EH (cell line): ENCODE measurements at places on chromosomes 11 and 22.

GRCh38 chr22:33557836-33558235 is 362.4 kb downstream of the LARGE1 start:
- no peak for DNase-seq

GRCh38 chr11:114988644-114989043 is 310.3 kb downstream of the NXPE2 start:
- no peak for DNase-seq

- DNase-seq, result peak; percentile 97
Observed at GRCh38 chr11:27472398-27473016, at the start of gene LGR4. Gene LGR4 (minus strand): TSS chr11:27472790. CDS start chr11:27472302, 488 bp downstream.

DNA sequence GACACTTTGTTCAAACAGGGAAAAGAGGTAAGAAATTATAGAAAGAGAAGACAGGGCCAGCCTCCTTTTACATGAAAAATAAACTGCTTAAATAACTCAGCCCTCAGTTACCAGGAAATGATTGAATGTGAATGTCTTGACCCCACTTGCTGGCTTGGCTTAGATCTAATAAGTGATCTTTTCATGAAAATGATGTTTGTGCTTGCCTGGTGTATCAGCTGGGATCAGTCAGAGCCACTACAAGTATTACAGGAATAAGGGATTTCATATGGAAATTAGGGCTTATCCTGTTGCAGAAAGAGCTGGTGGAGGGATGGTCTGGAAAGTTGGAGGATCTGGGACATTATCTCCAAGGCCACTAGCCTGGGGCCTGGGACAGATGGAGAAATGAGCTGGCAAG is 51.8 kb downstream of the COMMD9 start:
- no peak for DNase-seq

DNA sequence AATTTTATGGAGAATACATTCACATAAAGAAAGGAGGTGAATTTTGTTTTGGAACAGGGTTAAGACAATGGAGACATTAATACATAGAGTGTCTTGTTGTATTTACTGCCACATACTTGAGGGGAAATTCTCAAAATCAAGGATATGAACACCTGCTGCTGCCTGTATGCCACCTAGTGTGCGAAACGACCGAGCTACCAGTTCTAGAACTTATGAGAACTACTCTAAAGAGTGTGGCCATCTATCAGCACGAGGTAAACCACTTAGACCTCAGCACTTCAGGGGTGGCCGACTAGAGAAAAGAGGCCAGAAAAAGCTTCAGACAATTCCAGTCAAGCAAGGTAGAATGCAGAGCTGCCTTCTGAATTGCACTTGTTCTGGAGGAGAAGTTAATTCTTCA is 1.5 kb upstream of the AGBL2 start:
- no peak for DNase-seq

DNA sequence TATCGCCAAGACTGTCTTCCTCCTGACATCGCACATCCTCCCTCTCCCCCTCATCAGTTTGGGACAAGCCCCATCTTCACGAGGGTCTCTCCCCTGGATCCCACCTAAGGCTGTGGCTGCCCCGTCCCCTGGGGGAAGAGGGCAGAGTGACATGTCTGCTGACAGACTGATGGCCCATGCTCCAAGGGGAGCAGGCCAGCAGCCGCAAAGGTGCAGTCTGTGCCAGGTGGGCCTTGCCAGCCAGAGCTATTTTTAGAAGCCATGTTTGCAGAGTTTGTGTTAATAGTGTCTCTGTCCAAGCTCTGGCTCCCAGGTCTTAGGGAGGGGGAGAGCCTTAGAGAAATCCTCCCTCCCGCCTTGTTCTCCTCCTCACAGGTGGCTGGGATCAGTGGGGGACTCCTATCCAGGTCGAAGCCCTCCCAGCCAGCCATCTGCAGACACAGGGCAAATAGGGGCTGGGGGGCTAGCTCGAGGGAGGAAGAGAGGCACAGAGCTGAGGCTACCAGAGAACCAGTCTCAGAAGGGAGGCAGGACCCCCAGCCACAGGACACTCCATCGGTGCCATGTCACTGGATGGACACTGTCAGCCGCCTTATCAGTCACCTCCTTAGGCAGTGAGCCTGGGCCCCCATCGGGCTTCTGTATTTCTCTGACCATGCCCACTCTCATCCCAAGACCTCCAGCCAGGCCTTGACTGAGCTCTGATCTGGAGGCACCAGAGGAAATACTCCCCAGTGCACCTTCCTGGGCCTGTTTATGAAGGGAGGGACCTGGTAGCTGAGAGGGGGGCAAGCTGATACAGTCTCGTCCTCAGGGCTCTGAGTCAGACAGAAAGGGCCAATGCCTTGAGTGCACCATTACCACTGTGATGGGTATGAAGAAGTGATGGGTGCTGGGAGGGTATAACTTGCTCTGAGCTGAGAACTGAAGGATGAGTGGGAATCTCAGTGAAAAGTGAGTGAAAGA is 49.3 kb downstream of the CHRDL2 start:
- peak; percentile 51 for DNase-seq

DNA sequence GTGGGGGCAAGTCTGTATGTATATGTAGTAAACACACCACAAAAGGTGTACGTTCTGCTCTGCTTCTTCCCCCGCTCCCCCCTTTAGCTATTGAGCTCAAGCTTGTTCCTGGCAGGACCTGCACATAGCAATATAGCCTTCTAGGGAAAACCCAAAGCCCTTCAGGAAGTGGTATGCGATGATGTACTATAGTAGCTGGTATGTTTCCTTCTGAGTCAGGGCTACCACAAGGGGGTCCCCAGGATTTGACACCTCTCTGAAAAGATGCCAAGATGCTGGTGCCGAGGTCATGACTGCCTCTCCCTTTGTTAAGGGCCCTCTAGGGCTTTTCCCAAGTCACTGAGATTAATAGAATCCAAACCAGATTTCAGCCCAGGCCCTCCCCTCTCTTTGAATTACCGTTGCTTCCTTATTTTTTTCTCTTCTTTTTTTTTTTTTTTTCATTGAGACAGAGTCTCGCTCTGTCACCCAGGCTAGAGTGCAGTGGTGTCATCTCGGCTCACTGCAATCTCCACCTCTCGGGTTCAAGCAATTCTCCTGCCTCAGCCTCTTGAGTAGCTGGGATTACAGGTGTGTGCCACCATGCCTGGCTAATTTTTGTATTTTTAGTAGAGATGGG is 268.4 kb downstream of the ETS1 start:
- DNase-seq, result peak; percentile 23

GRCh38 chr11:2816941-2817421 is 68.6 kb downstream of the CDKN1C start:
- peak; percentile 75 for DNase-seq

- peak; percentile 58 for DNase-seq
Observed at GRCh38 chr22:42856179-42856864, 751 bp downstream of the ARFGAP3 start.

- peak; percentile 4 for DNase-seq
Observed at GRCh38 chr11:59463190-59463641, 6.5 kb downstream of the OR4D6 start.

- DNase-seq, result no peak
Observed at GRCh38 chr11:5507933-5508305, 1.8 kb downstream of the UBQLN3 start.

DNA sequence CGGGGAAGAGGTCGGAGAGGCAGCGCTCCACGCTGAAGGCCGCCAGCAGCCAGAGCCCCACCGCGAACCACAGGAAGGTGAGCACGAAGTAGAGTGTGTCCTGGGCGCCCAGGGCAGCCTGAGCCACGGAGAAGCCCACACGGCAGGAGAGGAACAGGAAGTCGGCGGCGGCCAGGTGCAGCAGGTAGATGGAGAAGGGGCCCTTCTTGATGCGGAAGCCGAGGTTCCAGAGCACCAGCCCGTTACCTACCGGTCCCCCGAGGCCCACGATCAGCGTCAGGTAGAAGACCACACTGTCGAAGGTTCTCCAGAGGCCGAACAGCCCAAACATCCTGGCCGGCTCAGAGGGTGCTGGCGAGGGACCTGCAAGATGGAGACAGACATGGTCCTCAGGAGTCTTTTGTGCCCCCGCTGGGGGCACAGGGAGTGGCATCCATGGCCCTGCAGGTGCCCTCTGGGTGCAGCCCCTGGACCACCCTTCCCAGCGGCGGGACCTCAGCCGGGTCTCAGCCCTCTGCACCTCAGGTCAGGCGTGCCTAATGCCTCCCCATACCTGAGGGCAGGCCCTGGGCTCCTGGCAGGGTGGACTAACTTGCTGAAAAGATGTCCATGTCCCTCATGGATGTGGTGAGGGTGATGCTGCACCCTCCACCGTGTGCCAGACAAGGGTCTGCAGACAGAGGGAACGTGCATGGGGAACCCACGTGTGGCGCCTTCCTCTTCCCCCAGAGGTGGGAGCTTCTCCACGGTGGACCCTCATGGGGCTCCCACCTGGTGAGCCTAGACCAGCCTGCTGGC is at the start of gene MRGPRG:
Gene MRGPRG, minus strand, starts transcription at position 331 of the 798 bp plus-strand sequence. Its CDS starts 0 bp downstream, at position 331.
- DNase-seq, result no peak

DNA sequence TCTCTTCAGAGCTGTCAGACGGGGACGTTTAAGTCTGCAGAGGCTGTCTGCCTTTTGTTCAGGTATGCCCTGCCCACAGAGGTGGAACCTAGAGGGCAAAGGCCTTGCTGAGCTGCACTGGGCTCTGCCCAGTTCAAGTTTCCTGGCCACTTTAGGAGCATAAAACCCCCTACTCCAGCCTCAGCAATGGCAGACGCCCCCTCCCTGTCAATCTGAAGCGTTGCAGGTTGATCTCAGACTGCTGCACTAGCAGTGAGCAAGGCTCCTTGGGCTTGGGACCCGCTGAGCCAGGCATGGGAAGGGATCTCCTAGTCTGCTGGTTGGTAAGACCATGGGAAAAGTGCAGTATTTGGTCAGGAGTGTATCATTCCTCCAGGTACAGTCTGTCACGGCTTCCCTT is 66.6 kb upstream of the TP53I11 start:
- DNase-seq, result no peak

GRCh38 chr22:26777156-26777801 is 119.9 kb downstream of the MIAT start:
- DNase-seq, result peak; percentile 89

- DNase-seq, result peak; percentile 85
Observed at GRCh38 chr22:35219012-35219411, 38.3 kb upstream of the HMGXB4 start.

- DNase-seq, result peak; percentile 98
Observed at GRCh38 chr11:8717876-8718753, 35.5 kb downstream of the RPL27A start.

DNA sequence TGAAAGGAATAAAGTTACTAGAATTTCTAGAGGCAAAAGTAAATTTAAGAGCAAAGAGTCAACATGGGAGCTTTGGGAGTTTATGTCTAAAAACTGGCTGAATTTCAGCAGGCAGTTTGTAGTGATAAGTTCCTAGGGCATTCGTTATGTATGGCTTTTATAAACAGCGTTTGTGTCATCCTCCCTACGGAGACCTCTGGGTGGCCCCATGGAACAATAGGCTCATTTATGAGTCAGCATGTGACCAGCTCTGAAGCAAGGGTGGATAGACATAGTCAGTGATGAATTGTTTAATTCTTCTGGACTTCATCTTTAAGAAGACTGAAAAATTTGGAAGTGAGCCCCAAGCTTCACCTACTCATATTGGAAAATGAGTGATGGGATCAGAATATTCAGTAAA is 37.1 kb downstream of the SVIP start:
- peak; percentile 11 for DNase-seq

- peak; percentile 62 for DNase-seq
Observed at GRCh38 chr11:73315293-73316020, 7.4 kb downstream of the ARHGEF17 start.

GRCh38 chr22:46098525-46099475 is 51.5 kb upstream of the PPARA start:
- no peak for DNase-seq

GRCh38 chr22:17239156-17239701 is 20.0 kb upstream of the ADA2 start:
- DNase-seq, result no peak

GRCh38 chr22:37220543-37220981 is 8.3 kb upstream of the SSTR3 start:
- DNase-seq, result no peak

DNA sequence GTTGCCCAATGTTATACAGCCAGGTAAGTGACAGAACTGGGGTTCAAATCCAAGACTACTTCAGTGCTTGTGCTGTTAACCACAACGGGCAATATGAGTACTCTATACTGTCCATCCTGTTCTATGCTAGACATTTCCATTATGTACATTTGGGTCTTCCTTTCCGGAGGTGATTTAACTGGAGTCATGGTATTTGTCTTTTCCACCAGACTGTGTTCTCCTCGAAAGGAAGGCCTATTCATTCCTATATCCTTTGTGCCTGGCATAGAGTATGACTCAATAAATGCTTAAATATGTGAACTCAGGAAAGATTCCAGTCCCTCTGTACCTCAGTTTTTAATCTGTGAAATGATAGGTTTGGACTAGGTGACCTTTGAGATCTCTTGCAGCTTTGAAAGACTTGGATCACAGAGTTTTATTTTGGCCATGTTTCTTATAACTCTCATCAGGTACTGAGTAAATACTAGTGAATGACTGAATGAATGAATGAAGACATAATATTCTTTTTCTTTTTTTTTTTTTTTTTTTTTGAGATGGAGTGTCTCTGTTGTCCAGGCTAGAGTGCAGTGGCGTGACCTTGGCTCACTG is 6.6 kb downstream of the RNF121 start:
- DNase-seq, result no peak

GRCh38 chr11:128302425-128303186 is 284.8 kb downstream of the ETS1 start:
- no peak for DNase-seq

DNA sequence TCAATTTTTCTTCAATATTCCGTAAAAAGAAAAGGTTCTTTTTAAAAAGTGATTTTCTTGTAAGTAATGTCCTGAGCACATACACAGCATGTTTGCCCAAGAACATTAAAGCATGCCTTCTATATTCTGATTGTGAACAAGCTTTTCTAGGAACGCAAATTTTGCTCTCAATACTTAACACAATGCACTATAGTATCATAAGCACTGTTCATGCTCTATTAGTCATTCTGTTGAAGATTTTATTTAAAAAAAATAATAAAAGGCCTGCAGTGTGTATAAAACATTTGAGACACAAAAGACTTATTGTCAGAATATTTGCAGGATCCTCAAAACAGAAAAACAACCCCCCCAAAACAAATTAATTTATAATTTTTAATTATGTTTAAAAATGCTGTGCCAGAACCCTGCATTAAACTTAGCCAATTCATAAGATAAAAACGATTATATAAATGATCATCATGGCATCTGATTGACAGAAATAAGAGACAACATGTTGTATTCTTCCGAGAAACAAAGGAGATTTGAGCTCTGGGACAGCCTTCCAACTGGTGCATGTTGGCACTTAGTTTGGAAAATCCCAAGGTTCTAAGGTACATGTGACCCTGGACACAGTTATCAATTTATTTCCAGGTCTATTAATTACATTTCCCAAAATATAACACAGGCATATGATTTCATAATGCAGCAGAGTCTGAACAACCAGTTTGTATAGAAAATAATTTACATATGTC is 13.1 kb downstream of the MTMR2 start:
- no peak for DNase-seq

DNA sequence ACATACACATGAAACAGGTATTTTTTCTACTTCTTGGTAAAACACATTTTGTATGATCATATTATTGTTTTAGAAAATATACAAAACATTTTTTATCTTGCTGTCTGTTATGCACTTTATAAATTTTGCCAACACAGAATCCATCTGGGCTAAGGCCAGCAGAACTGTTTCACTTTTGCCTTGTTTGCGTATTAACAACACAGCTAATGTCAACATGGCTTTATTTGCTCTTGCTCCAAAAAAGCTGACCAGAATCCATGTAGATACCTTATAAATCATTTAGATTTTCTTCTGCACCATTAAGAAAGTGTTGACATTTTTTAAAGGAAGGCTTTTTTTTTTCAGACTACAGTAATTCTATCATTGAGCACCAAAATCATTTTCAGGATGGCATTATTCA is 58.1 kb upstream of the PGR start:
- no peak for DNase-seq
